ENCODE measurements at places on chromosomes 4 and X.

GRCh38 chr4:187235456-187236170 lies 512.0 kb upstream of the FAT1 start:
- no peak for DNase-seq

- no peak for DNase-seq
Measured at GRCh38 chr4:181524499-181524898, 718.7 kb upstream of the TENM3 start.

DNA sequence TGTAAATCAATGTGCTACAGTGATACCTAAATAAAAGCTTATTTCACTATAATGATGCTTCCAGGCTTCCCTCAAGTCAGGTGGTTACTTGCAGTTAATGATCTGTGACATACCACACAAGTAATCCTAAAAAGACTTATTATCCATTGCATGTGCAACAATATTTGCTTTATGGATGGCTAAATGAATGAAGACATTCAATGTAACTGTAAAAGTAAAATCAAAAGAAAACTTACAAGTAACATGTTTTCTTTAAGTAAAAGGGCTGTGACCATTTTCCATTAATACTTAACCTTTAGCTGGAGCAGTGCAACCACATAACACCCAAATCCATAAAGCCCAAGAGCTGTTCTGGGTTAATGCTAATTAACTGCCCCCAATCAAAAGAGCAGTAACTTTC lies 42.6 kb downstream of the RAB28 start:
- DNase-seq: no peak

- DNase-seq: no peak
Measured at GRCh38 chr4:141002323-141002805, 130.9 kb downstream of the RNF150 start.

- DNase-seq: no peak
Measured at GRCh38 chr4:180060159-180060889, 2182.9 kb upstream of the TENM3 start.

DNA sequence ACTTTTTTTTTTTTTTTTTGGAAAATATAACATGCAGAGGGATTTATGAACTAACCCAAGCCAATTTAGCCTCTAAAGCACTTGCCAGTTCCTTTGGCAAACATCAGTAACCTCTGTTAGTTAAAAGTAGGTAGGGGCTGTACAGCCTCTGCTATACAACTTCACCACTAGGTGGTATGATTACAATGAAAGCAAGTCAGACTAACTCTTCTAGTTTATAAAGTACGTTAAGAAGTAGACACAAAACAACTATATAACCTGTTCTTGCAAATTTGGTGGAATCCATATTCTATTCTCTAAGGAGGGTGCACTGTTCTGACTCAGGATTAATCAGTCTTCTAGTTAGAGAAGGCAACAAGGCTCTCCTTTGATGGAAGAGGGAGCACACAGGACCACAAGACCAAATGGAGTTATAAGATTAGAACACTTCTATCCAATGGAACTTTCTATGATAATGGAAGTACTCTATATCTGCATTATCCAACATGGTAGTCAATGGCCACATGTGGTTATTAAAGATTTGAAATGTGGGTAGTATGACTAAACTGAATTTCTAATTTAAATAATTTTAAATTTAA lies 12.8 kb downstream of the AIMP1 start:
- no peak for DNase-seq

- DNase-seq: no peak
Measured at GRCh38 chr4:97252615-97253154, 890.6 kb downstream of the STPG2 start.
